ENCODE measurements at places on chromosomes 2 and 18.

GRCh38 chr2:158894078-158894477, 74.4 kb upstream of the TANC1 start:
- DNase-seq, result no peak

DNA sequence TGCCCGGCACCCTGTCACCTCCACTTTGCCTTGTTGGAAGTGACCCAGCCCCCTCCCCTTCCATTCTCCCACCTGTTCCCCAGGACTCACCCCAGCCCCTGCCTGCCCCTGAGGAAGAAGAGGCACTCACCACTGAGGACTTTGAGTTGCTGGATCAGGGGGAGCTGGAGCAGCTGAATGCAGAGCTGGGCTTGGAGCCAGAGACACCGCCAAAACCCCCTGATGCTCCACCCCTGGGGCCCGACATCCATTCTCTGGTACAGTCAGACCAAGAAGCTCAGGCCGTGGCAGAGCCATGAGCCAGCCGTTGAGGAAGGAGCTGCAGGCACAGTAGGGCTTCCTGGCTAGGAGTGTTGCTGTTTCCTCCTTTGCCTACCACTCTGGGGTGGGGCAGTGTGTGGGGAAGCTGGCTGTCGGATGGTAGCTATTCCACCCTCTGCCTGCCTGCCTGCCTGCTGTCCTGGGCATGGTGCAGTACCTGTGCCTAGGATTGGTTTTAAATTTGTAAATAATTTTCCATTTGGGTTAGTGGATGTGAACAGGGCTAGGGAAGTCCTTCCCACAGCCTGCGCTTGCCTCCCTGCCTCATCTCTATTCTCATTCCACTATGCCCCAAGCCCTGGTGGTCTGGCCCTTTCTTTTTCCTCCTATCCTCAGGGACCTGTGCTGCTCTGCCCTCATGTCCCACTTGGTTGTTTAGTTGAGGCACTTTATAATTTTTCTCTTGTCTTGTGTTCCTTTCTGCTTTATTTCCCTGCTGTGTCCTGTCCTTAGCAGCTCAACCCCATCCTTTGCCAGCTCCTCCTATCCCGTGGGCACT, 4.5 kb downstream of the RETREG2 start:
- no peak for DNase-seq

DNA sequence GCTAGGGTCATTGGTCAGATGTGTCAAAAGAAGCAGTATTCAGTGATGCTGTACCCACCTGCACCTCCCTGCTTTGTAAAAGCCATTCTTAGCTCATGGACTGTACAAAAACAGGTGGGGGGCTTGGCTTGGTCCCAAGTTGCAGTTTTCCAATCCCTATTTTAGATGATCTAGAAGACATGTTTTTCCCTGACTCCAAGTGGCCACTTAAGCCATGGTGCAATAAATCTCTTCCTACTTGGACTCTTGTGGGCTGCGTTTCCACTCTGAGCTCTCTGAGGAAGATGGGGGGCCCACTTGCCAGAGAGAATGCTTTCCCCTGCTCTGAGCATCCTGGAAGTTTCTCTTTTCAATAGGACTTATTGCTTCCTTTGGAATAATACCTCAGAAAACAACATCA, 57.0 kb upstream of the SPP2 start:
- no peak for DNase-seq

- no peak for DNase-seq
Observed at GRCh38 chr2:163236553-163236952, 398.0 kb upstream of the KCNH7 start.

DNA sequence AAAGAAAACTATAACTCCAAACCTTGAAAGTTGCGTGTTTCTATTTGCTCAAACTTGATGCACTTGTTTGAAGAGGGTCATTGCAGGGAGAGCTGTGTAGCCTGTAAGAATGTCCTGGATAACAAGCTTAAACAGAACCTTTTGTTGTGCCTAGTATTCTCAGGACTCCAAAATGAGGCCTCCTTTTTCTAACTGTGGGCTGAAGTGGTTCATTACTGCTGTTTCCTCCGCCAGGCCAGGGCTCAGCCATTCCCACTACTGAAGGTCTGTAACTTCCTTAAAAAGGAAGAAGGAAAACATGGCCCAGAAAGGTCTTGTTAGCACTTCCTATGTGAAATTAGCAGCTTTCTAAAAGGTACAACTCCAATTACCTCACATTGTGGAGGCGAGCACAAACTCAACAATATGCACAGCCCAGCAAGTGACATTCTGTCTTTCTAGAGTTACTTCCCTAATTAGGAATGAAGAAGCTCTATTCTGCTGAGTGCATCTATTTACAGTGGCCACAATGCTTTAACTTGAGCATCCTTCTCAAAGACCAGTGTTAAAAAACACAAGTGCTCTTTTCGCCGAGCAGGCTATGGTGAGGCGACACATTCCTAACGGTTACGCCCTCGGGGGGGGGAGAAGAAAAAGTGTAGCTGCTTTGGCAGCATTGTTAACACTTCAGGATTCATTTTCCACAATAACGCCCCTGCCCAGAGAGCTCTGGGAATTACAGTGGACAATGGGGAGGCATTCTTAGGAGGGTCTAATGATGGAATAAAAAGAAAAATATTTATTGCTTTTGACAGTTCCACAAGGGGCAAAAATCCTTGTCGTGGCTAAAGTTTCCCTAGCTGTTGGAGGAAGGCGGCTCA, 136.9 kb upstream of the SIX3 start:
- DNase-seq, result no peak

DNA sequence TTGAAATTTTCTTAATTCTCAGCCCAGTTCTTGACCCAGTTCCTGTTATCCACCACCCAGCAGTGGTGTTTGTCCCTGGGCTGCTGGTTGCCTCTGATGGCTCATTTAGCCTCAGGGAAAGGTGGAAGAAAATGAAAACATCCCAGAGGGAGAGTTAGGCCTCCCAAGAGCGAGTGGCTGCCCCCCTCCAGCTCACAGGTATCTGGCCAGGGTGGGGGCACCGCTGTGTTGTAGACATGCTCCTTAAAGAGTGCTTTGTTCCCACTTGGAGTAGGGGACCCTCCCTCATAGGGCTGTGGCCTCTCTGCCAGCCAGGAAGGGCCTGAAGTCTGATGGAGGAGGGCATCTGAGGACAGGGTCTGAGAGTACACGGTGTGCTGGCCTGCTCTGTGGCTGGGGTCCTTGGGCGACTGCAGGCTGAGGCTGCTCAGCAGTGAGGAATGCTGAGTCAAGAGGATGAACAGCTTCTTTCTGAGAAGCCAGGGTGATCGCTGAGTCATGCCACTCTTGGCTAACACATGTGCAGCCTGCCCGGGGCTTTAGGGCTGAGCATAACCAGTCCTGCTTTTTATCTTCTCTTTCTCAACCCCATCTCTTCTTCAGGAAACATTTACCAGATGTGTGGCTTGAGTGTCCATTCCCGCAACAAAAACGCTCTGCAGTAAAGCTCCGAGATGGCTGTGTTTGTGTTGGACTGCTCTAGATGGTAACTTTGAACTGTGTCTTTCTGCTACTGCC, 72.3 kb downstream of the IL1R2 start:
- DNase-seq, result no peak

- no peak for DNase-seq
Observed at GRCh38 chr2:9539531-9539930, 16.1 kb downstream of the ADAM17 start.

DNA sequence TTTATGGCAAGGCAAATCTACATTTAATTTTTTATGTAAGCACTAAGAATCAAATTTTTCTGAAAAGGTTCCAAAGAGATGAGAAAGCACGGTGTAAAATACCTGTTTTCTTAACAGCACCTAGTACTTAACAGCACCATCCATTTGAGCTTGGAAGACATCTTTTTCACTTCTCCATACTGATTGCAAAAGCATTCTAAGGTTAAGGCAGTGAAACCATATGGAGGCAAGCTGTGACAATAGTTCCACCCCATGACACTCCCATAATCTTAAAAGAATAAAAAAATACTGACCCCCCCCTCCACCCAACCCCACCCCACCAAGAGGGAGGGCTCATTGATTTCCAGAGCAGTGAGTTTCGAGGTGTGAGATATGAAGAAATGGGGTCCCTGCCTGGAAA, 60.6 kb downstream of the ZCCHC2 start:
- DNase-seq, result no peak

- no peak for DNase-seq
Observed at GRCh38 chr2:8567469-8568260, 114.2 kb upstream of the ID2 start.

- DNase-seq, result no peak
Observed at GRCh38 chr2:109244750-109245382, 115.9 kb downstream of the SH3RF3 start.

DNA sequence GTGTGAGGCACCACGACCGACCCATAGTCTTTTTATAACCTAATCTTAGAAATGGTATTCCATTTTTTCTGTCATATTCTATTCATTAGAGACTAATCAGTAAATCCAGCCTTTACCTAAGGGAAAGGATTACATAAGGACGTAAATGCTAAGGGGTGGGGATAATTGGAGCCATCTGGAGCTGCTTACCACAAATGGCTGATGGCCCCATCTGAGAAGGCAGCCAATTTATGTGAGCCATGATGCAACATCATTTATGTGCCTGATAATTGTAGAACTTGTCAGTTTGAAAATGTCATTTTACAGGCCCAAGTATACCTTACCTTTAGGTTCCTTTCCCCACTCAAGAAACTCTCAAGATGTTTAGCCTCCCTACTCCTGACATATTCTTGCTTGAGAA, 44.0 kb downstream of the ARHGEF33 start:
- no peak for DNase-seq

- no peak for DNase-seq
Observed at GRCh38 chr2:231861288-231861931, 64.8 kb downstream of the NPPC start.

GRCh38 chr2:13050764-13051163, 334.0 kb downstream of the TRIB2 start:
- no peak for DNase-seq

GRCh38 chr18:69213842-69214241, 186.8 kb upstream of the DOK6 start:
- DNase-seq, result no peak

- DNase-seq, result no peak
Observed at GRCh38 chr18:33853187-33853586, 275.2 kb downstream of the ASXL3 start.

DNA sequence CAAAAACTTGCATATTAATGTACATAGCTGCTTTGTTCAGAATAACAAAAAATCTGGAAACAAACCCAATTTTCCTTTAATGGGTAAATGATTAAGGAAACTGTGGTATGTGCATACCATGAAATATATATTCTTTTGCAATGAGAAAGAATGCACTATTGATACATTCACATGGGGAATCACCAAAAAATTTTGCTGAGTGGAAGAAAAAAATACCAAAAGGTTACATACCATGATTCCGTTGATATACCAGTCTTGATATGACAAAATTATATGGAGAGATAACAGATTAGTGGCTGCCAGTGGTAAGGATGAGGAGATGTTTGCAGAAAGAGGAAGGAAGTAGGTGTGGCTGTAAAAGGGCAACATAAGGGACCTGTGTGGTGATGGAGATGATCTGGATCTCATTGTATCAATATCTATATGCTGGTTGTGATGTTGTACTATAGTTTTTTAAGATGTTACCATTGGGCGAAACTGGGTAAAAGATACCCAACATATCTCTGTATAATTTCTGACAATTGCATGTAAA, 54.6 kb upstream of the BCL2L11 start:
- no peak for DNase-seq

DNA sequence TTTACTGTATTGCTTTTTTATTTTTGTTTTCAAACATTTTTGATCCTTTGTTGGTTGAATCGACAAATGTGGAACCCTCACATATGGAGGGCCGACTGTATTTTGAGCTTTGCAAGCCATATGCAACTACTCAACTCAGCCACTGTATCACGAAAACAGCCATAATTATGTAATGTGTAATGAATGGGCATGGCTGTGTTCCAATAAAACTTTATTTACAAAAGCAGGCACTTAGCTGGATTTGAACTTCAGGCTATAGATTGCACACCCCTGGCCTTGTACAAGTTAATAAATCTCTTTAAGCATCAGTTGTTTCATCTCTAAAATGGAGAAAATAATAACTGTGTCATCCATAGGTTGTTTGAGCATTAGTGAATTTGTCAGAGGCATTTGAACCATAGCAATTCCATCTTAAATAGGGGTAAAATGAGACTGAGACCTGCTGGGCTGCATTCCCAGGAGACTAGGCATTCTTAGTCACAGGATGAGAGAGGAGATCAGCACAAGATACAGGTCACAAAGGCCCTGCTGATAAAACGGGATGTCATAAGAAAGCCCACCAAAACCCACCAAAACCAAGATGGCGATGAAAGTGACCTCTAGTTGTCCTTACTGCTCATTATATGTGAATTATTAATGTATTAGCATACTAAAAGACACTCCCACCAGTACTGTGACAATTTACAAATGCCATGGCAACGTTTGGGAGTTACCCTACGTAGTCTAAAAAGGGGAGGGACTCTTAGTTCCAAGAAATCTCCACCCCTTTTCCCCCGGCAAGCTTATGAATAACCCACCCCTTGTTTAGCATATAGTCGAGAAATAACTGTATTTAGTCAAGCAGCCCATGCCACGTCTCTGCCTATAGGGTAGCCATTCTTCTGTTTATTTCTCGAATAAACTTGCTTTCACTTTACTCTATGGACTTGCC, 13.7 kb upstream of the LTBP1 start:
- no peak for DNase-seq

DNA sequence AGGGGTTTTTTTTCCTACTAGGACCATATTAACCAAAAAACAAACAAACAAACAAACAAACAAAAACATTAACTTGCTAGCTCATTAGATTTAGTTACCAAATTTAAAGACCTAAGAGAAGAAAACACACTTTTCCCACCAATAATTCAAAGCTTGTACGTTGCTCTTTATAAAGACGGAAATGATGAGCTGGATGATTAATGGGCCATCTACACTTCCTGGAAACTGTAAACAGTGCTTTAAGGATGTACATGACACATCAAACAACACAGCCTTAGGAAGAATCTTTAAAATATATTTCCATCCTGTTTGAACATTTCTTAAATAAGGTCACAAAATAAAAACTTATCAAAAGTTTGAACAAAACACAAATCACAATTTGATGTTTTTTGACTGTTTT, 982 bp downstream of the BMP10 start:
- DNase-seq, result no peak

GRCh38 chr2:124572934-124573634, 548.0 kb downstream of the CNTNAP5 start:
- no peak for DNase-seq

DNA sequence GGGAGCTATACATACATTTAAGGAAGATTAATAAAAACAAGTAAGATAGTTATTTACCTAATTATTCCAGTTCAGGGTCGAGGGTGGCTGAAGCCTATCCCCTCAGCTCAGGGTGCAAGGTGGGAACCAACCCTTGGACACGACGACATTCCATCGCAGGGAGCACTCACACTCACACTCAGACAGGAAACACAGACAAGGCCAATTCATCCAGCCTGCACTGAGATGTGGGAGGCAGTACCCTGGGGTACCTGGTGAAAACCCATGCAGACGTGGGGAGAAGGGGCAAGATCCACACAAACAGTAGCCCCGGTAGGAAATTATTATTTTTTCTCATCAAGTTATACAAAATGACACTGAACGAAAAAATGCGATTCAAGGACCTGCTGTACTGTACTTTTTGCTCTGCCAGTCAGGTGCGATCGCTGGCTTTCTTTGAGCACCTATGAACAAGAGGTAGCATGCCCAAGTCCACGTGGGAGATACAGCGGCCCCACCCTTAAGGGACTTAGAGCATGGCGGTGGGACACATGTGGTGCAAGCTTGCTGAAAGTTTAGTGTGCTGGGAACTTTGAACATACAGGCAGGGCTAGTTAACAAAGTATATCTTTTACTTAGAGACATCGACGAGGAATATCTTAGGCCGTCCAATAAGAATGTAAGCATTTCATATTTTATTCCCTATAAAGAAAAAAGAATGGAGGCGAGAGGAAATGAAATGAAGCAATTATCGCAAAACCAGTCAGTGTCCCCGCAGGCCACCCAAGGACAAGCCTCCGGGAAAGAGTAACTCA, 624 bp downstream of the METTL8 start:
- DNase-seq, result peak; percentile 35

Measured in CD4-positive, alpha-beta T cell treated with Interleukin-15 for 4 hours (primary cell).